Large intestine (tissue), 12 donors: ENCODE measurements at places on chromosomes 1 and 21. TPM values are rescaled to one million over a fixed set of nuclear protein-coding genes. Genes with fewer than 3 reads are reported as not detected.

The UTP11 gene
- 39.0 TPM for polyA plus RNA-seq

The OR2T11 gene
- polyA plus RNA-seq = not detected

The ACKR1 gene
- polyA plus RNA-seq = 3.2 TPM

The DOP1B gene
- 16.0 TPM for polyA plus RNA-seq

The FCER1G gene
- polyA plus RNA-seq = 35.9 TPM
